ENCODE measurements at places on chromosomes 13 and 19. TPM values are rescaled to one million over a fixed set of nuclear protein-coding genes. Genes with fewer than 3 reads are reported as not detected.

GRCh38 chr13:87122551-87122950 lies 548.6 kb upstream of the SLITRK5 start:
- no peak for DNase-seq
- H3K27me3 ChIP-seq = no peaks in the 10 kb centered on the region
- H3K27ac ChIP-seq = no peak overlapping the region
- no peaks in the 10 kb centered on the region for H3K4me1 ChIP-seq

DNA sequence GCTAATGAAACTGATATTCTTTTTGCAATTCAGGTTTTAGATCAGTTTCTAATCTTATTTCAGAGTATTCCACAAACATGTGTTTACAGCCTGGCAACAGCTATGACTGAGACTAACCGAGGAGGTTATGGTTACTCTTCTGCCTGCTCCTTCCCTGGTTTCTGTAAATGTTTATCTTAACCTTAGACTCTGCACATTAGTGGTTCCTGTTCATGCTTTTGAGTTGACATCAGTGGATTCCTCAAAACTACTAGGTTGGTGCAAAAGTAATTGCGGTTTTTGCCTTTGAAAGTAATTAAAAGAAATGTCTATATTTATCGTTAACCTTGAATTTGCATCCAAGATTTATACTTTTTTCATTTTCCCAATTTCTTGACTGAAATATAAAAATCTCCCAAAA lies 237.0 kb upstream of the TSHZ3 start:
- H3K4me1 ChIP-seq = no peaks in the 10 kb centered on the region
- H3K27me3 ChIP-seq = peaks cover 4% of the 10 kb centered on the region
- H3K4me3 ChIP-seq = no peak overlapping the region
- H3K27ac ChIP-seq = no peak overlapping the region
- no peak for DNase-seq

DNA sequence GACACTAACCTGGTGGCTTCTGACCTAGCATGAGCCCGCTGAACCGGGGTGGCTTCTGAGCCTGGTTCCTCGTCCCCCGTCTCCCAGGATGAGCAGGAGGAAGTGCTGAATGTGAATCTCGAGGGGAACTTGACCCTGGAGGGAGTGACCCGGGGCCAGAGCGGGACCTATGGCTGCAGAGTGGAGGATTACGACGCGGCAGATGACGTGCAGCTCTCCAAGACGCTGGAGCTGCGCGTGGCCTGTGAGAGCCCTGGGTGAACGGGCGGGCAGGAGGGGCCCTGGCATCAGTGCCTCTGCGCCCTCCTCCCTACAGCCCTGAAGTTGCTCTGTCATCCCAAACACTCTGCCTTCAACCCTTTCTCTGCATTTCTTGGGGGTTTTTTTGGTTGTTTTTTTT lies 5.6 kb downstream of the BCAM start:
- no peaks in the 10 kb centered on the region for H3K36me3 ChIP-seq
- peaks cover under 1% of the 10 kb centered on the region for H3K27me3 ChIP-seq
- no peak overlapping the region for H3K4me3 ChIP-seq
- H3K27ac ChIP-seq = no peak overlapping the region

GRCh38 chr13:36031490-36031889 lies 99.7 kb downstream of the DCLK1 start:
- no peak overlapping the region for H3K27ac ChIP-seq
- no peaks in the 10 kb centered on the region for H3K4me1 ChIP-seq

- H3K27ac ChIP-seq = peak overlapping the region; percentile 97
- peaks cover 16% of the 10 kb centered on the region for H3K4me1 ChIP-seq
- DNase-seq = peak; percentile 74
- H3K36me3 ChIP-seq = no peaks in the 10 kb centered on the region
- H3K27me3 ChIP-seq = no peaks in the 10 kb centered on the region
These were observed 1.6 kb upstream of the KMT2B start for GRCh38 chr19:35715981-35716800.

- H3K4me3 ChIP-seq = no peak overlapping the region
- peaks cover 14% of the 10 kb centered on the region for H3K27me3 ChIP-seq
- H3K4me1 ChIP-seq = no peaks in the 10 kb centered on the region
- no peak for DNase-seq
- no peak overlapping the region for H3K27ac ChIP-seq
These were observed 778 bp downstream of the MUC16 start for GRCh38 chr19:9009431-9009830.

DNA sequence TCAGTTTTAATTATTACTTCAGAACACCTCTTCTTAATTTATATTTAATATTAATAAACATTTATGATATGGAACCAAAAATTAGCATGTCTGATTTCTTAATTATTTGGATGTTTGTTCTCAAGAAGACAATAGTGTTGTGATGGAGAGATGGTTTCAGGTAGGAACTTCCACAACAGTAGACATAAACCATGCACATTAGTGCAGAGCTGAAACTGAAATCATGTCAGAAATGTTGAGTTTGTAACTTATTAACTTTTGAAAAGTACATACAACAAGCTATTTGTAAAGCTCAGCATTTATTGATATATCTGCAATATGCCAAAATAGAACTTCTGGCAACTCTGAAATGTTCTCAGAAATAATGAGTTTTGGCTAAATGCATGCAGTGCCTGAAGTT lies 11.8 kb upstream of the EDNRB start:
- H3K4me3 ChIP-seq = no peak overlapping the region
- H3K27ac ChIP-seq = no peak overlapping the region
- H3K4me1 ChIP-seq = no peaks in the 10 kb centered on the region

GRCh38 chr19:5623397-5624017 lies 624 bp downstream of the SAFB start:
- H3K36me3 ChIP-seq = peaks cover 62% of the 10 kb centered on the region
- peaks cover 80% of the 10 kb centered on the region for H3K4me1 ChIP-seq
- H3K27ac ChIP-seq = peak overlapping the region; percentile 97
- no peaks in the 10 kb centered on the region for H3K27me3 ChIP-seq
- H3K4me3 ChIP-seq = peak overlapping the region; percentile 98

GRCh38 chr19:1441677-1442438 lies 3.7 kb downstream of the RPS15 start:
- DNase-seq = no peak
- H3K4me3 ChIP-seq = no peak overlapping the region
- H3K27ac ChIP-seq = no peak overlapping the region
- H3K36me3 ChIP-seq = peaks cover 36% of the 10 kb centered on the region

DNA sequence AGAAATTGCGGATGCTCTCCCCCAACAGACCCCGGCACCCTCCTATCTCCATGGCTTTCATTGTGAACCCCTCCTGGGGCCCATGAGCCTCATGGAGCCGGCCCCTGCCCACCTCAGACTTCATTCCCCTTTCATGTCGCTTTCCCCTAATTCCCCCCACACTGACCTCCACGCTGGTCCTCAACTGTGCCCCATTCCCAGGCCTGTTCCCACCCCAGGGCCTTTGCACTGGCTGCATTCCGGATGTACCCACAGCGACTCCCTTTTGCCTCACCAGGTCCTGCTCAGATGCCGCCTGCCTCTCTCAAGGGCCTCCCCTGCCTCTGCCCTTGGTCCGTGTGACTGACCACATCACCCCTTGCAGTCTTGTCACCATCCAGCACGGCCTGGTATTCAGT lies 13.3 kb downstream of the SLC27A1 start:
- DNase-seq = no peak
- H3K4me1 ChIP-seq = peaks cover 42% of the 10 kb centered on the region
- no peaks in the 10 kb centered on the region for H3K36me3 ChIP-seq
- H3K27me3 ChIP-seq = no peaks in the 10 kb centered on the region
- no peak overlapping the region for H3K4me3 ChIP-seq

DNA sequence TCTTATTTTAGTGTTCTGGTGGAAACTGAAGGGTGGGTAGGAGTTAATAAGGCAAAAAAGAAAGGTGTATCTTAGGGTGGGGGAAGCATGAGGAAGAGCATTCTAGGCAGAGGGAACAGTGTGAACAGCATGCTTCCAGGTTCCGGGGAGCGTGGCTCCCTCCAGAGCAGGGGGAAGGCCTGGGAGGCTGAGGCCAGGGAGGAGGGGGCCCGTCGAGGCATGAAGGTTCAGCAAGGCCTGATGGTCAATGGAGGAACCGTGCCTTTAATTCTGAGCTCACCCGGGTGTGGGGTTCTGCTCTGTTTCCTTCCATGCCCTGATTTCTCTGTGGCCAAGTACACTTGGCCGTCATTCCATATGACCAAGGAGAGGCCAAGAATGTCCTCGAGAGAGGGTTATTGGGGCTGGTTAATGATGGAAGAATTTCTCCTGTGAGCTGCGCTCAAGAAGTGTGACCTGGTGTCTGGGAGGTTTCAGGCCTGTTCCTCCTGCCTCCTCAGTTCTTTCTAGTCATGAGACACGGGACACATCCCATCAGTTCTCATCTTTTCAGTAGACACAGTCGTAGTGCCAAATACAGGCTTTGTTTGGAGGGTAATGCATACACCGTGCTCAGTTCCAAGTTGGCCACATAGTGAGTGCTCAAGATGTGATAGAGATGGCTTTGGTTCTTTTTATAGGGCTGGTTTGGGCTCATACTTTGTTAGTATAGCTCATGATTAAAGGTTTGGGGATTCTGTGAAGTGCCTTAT lies 73.6 kb downstream of the SIPA1L3 start:
- H3K27me3 ChIP-seq = no peaks in the 10 kb centered on the region
- no peaks in the 10 kb centered on the region for H3K4me1 ChIP-seq
- no peak overlapping the region for H3K27ac ChIP-seq
- H3K36me3 ChIP-seq = no peaks in the 10 kb centered on the region
- DNase-seq = no peak

- no peak overlapping the region for H3K4me3 ChIP-seq
- no peaks in the 10 kb centered on the region for H3K27me3 ChIP-seq
- H3K27ac ChIP-seq = no peak overlapping the region
These were observed 44.8 kb downstream of the BRD4 start for GRCh38 chr19:15287496-15287895.

GRCh38 chr19:46571495-46571894 lies 29.6 kb upstream of the CALM3 start:
- H3K27me3 ChIP-seq = no peaks in the 10 kb centered on the region
- H3K4me1 ChIP-seq = no peaks in the 10 kb centered on the region
- no peak overlapping the region for H3K27ac ChIP-seq
- DNase-seq = no peak

DNA sequence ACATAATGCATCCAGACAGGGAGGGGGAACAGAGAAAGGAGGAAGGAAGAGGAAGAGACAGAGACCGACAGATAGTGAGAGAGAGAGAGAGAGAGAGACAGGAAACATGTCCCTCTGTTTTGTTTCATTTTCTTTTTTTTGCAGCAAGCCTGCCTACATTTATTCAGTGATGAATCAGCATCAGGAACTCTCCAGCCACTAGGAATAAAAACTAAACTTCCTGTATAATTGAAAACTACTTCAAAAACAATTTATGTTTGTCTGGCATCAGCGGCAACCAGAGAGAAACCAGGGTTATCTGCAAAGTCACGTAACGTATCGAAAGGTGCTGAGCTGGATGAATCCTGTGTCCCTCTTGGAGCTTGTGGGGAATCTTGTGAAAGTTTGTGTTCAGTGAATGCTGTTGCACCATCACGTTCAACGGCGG lies 148.6 kb upstream of the SOX21 start:
- DNase-seq = no peak
- no peaks in the 10 kb centered on the region for H3K36me3 ChIP-seq
- no peaks in the 10 kb centered on the region for H3K4me1 ChIP-seq
- no peak overlapping the region for H3K27ac ChIP-seq

GRCh38 chr19:52961981-52962380 lies 700 bp downstream of the ZNF816 start:
- peaks cover 13% of the 10 kb centered on the region for H3K4me1 ChIP-seq
- H3K4me3 ChIP-seq = peak overlapping the region; percentile 54
- H3K36me3 ChIP-seq = peaks cover 8% of the 10 kb centered on the region
- H3K27me3 ChIP-seq = no peaks in the 10 kb centered on the region
- H3K27ac ChIP-seq = peak overlapping the region; percentile 86

Gene IGFL3
- total RNA-seq = not detected

Gene ADGRE1
- 0.10 TPM for total RNA-seq

Gene ZNF180
- 6.7 TPM for total RNA-seq

Gene IL12RB1
- total RNA-seq = 0.76 TPM

Gene LILRB3
- total RNA-seq = 5.7 TPM

Gene TMEM161A
- total RNA-seq = 14.2 TPM

Gene TLE6
- total RNA-seq = 0.41 TPM

Gene MISP3
- total RNA-seq = 5.7 TPM

All from heart right ventricle (tissue), 16 donors.